ENCODE measurements at places on chromosomes 4 and X.

DNA sequence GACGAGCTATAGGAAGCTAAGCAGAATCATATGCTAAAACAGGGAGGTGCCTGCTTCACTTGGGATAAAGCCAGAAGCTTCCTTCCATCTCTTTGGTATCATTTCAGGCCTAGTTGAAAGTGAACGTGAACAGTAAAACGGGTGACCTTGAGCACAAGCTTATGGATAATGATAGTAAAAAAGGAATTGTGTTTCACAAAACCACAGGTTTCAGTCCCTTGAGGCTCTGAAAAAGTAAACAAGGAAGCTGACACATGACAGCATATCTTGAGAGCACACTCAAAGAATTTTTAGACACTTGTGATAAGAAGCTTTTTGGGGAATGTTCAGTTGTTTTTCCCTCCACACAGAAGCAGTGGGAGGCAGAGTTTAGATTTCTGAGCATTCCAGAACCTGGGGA, 286.1 kb downstream of the DCHS2 start:
- DNase-seq, result no peak

- DNase-seq, result no peak
Measured at GRCh38 chr4:118586357-118586790, 98.8 kb upstream of the METTL14 start.

DNA sequence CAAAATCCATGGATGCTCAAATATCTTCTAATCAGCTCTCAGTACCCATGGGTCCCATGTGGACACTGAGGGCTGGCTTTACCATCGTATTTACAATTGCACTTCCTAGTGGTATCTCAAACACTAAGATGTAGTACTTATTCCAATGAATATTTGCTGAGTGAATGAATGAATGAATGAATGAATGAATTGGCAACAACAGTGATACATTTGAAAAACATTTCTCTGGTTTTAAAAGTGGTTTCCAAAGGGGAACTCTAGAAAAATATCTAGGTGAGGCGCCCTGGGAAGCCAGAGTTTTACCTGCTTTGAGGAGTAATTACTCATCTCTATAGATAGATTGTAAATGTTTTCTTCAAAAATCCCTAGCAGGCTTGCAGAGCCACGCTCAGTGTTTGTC, 76.6 kb downstream of the CYTL1 start:
- DNase-seq, result no peak

- no peak for DNase-seq
Measured at GRCh38 chr4:150708004-150708403, 126.1 kb downstream of the MAB21L2 start.

DNA sequence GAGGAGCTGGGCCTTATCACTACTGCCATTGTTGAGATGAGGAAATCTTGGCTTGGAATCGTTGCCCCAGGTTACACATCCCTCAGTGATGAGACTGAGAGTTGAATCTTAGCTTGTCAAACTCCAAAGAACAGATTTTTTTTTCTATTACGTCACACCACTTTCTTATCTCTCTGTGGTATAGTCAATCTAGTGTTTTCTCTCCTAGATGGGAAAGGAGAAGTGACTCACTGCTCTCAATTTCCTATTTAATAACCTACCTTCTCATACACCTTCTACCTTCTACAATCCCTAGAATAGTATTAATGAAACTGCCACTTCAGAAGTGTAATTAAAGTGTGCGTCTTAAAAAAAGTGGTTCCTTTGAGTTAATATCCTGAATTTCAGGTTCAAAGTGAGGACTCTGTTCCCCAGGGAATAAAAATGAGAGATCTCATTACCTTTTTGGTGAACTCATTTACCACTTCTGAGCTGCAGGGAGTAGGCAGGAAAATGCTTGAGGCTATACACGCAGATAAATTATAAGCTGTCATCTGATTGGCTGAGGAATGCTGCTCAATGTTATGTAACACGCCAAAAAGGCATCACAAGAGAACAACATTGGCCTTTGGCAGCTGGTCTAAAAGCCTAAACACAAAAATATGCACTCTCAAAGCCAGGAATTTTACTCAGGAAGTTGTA, 59.3 kb downstream of the MAD2L1 start:
- DNase-seq, result no peak

DNA sequence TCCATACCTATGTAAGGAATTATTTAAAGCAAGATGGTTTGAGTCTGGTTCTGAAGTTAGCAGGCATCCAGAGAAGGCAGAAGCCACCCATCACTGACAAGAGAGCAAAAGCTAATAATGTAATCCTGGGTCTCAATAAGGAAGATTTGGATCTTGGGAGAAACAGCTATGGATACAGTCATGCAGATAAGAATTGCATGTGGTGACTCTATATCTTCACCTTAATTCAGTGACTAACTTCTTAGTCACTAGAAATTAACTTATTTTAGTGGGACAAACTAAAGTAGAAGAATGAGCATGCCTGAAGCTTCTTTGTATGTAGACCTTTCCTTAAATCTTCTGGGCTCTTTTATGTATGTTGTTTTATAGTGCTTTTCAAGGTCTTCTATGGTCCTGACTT, 66.6 kb downstream of the ATP10D start:
- no peak for DNase-seq

DNA sequence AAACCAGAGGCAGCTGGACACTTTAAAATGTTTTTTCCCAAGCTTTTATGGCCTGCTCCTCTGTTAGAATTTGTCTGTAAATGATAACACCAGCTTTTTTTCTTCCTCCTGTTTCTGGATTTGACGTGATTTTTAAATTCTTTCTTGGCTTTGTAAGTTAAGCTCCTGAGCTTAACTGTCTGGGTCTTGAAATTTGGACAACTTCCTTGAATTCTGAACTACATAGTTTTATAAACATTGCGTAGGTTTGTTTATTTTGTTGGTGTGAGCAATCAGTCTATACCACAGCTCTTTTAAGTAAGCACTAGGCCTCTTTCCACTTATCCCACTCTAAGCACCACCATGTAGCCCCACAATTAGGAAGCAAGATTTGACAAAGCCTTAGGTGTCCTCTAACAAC, 144.4 kb upstream of the GUCY1A1 start:
- DNase-seq, result no peak

- no peak for DNase-seq
Measured at GRCh38 chr4:155889031-155889793, 14.3 kb upstream of the TDO2 start.

DNA sequence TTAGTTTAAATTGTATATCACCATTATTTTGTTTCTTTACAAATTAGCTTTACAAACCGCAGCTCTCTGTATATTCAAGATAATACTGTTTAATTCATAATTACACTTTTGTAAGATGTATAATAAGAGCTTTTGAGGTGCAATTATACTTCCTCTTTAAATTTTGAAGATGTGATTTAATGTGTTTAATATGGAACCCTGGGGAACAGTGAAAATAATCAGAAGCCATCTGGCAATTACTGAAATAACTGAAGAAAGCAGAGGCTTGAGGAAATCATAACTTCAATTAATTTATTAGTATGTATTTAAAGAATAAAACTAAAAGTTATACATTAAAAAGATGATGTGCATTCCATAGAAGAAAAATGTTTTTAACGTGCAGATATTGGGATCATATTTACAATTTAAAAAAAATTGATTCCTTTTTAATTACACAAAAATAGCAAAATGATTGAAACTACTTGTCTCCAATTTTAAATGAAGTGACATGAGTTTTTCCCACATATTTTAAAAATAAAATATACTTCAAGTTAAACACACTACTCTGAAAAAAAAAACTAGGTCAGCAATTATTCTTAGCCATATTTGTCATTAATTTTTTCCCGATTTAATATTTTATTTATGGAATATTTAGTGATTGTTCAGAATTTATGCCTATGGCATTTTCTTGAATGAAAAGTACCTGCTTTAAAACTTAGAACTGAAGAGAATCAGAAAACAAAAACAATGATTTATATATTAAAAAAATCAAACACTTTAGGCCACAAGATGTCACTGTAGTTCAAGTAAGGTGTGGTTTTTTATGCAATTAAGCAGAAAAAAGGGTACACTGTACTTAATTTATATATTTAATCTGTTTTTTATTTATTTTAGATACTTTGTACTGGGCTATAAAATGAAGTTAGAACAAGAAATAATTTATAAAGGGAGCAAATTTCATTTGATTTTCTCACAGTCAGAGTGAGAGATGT, 942.7 kb upstream of the NDST4 start:
- no peak for DNase-seq

- no peak for DNase-seq
Measured at GRCh38 chrX:44899946-44900345, 27.0 kb downstream of the KDM6A start.

GRCh38 chr4:144298519-144298918, 158.0 kb upstream of the GYPA start:
- no peak for DNase-seq

DNA sequence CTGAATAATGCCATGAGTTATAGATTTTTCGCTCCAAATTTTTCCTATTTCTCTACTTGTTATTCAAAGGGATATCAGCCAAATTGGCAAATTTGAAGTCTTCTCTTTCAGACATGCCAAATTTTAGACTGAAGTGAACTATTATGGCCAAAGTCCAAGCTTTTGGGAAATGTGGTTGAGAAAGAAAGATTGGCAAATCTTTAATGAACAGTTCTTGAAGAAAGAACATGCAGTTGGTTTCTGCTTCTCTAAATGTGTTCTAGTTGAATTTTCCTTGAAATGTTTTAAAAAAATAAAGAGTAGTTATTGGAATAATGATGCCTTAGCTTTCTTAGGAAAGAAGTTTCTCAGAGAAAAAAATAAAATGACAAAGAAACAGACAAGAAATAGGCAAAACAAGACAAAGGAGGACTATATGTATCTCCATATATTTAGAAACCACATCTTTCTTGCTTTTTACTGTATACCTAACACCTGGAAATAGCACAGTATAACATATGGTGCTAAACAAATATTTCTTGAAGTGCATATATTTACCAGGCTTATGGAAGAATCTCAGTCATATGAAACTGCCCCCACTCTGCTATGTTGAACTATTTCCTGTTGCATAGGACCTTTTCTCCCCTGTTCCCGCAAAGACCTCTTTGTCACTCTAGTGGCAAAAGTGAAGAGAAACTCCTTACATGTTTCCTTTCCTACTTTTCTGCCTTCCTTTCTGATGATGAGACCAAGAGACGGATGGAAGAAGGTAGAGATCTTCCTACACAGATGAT, 250.0 kb downstream of the ARHGAP24 start:
- DNase-seq, result no peak

DNA sequence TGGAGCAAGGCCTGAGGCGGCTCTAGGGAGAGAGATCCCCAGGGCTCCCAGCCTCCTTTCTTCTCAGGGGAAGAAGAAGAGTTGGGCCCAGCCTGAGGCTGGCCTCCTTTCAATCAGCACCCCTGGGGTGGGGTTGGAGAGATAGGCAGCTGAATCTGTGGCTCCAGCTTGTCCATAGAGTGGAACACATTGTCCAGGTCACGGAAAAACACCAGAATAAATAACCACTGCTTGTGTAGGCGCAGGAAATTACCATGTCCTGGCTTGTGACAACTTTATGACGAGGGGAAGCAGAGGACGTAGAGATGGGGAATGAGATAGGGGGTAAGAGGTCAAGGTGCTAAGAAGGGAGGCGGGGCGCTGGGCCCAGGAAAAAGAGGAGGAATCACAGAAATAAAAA, 80.8 kb upstream of the EFNB1 start:
- no peak for DNase-seq

- DNase-seq, result peak; percentile 21
Measured at GRCh38 chr4:39609454-39609931, 29.2 kb downstream of the SMIM14 start.

DNA sequence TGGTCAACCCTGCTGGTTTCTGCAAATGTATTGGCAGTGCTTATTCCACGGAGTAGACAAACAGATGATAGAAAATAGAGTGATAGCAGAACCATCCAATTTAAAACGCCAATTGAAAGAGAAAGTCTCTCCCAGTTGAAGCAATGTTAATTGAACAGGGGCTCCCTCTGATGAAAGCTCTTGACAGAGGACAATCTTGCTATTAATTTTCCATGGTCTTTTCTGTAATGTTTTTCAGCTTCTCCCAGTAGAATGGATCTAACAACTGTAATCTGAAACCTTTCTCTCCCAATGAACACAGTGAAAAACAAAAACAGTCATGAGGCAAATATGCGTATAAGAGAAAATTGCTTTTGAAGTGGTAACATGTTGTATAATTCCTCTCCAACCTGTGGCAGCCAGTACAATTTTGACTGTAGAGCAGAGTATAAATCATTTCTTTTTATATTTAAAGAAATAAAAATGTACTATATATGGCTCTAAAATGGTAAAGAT, 225.1 kb upstream of the GALNTL6 start:
- no peak for DNase-seq

- no peak for DNase-seq
Measured at GRCh38 chrX:4382273-4382672, 668.8 kb upstream of the PRKX start.

DNA sequence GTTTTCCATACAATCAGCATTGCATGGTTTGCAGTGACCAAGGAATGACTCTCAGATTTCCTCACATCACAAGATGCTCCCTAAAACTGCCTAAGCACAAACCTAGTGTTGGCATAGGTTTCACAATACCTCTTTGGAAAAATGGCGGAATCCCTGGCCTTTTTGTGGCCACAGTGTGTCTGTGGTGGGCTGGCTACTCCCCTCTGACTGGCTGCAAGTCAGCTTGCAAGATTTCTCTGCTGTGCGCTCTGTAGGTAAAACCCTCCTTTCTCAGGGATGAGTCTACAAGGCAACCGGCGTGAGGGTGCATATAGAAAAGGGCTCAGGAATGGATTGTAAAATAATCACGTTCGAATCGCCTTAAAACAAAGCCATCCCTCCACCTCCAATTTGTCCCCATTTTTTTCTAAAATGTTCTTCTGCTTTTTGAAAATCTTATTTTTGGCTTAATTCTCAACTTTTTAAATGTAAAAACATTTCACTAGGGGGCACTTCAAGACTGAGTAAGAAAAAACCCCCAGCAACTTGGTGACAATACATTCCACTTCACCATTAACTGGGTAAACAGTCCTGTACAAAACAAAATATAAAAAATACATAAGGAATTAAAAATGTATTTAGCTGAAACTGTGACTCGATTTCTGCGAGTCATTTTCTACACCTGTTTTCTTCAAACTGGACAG, 235.6 kb downstream of the STIM2 start:
- no peak for DNase-seq

GRCh38 chrX:103730147-103730795, 19.6 kb downstream of the TMEM31 start:
- no peak for DNase-seq

GRCh38 chr4:39464886-39465501, 6.1 kb downstream of the LIAS start:
- DNase-seq, result no peak

Measured in stimulated activated naive CD8-positive, alpha-beta T cell treated with anti-CD3 and anti-CD28 coated beads, Interleukin-15, amount 100 ng/mL, for 72 hours (primary cell).